ENCODE measurements at places on chromosomes 1 and 21. TPM values are rescaled to one million over a fixed set of nuclear protein-coding genes. Genes with fewer than 3 reads are reported as not detected.

DNA sequence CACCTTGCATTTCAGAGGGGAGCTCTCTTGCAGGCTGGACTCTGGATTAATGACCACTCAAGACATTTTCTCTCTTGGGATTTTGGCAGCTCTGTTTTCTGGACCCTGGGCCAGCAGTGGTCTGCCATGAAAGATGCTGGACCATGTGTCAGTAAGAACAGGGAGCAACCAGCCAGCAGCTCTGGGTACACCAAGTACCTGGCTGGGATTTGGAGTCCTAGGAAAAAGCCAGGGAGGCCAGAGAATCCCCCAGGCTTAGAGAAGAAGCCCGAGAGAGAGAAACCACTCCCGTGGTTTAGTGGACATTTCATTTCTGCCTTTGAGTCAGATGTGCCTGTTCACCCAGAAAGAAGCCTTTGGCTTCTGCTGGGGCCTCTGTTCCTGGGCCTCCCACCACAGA lies 2.5 kb downstream of the NFASC start:
- no peak for DNase-seq

GRCh38 chr1:228812961-228813360 lies 77.7 kb downstream of the RHOU start:
- no peak for DNase-seq

DNA sequence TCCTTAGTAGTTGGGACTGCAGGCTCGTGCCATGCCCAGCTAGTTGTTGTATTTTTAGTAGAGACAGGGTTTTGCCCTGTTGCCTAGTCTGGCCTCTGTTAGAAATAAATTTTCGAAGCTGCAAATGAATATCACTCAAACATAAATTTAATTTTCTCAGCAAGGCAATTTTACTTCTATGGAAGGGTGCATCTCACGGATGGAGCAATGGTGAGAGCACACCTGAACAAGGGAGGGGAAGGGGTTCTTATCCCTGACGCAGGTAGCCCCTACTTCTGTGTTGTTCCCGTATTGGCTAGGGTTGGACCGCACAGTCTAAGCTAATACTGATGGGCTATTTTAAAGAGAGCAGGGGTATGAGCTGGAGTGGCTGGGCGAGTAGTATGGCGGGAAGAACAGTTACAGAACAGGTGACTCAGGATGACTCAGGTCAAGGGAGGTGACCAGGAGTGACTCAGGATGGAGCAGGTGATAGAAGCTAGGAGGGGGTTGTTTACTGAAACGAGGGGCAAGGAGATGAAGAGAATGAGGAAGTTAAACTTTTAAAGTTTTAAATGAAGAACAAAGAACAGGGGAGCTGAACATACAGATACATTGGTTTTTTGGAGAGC lies 7.5 kb downstream of the MDM4 start:
- no peak for DNase-seq

The LENEP gene
- total RNA-seq = 0.48 TPM

GRCh38 chr1:59294423-59294822 lies 2.5 kb upstream of the FGGY start:
- no peak for DNase-seq

DNA sequence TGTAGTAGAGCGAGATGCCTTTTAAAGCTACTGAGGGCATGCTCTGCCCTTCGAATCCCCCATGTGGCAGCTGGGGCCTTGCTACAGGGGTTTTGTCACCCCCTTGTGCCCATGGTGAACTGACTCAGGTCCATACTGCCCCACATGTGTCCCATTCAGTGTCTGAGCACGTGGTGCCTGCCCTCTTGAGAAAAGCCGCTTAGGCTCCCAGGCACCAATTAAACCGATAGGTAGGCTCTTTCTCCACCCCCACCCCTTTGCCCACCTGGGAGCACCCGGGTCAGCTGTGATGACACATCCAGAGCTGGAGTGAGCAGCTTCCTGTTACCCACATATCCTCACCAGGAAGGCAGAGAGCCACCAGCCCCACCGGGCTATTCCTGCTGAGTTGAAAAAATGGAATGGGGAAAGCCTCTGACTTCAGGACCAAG lies 30.5 kb downstream of the TMCC2 start:
- no peak for DNase-seq

The USH2A gene
- total RNA-seq = not detected

GRCh38 chr1:24048205-24048869 lies 63.6 kb downstream of the MYOM3 start:
- no peak for DNase-seq

DNA sequence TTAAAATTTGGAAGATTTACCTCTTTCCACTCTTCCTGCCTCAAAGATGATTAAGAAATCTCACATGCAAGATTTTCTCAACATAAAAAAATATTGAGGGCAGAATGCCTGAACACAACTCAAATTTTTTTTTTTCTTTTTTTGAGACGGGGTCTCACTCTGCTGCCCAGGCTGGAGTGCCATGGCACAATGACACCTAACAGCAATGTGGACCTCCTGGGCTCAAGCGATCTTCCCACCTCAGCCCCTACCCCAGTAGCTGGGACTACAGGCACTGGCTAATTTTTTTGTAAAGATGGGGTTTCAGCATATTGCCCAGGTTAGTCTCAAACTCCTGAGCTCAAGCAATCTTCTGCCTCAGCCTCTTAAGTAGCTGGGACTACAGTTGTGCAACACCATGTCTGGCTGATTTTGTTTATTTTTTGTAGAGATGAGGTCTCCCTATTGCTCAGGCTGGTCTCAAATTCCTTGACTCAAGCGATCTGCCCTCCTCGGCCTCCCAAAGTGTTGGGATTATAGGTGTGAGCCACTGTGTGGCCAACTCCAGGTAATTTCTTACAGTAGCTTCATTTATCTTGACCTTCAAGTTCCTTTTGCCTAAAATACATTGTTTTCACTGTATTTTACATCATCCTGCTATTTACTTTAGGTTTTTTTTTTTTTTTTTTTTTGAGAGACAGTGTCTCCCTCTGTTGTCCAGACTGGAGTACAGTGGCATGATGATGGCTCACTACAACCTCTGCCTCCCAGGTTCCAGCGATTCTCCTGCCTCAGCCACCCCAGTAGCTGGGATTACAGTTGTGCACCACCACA lies 10.4 kb downstream of the NUCKS1 start:
- no peak for DNase-seq

DNA sequence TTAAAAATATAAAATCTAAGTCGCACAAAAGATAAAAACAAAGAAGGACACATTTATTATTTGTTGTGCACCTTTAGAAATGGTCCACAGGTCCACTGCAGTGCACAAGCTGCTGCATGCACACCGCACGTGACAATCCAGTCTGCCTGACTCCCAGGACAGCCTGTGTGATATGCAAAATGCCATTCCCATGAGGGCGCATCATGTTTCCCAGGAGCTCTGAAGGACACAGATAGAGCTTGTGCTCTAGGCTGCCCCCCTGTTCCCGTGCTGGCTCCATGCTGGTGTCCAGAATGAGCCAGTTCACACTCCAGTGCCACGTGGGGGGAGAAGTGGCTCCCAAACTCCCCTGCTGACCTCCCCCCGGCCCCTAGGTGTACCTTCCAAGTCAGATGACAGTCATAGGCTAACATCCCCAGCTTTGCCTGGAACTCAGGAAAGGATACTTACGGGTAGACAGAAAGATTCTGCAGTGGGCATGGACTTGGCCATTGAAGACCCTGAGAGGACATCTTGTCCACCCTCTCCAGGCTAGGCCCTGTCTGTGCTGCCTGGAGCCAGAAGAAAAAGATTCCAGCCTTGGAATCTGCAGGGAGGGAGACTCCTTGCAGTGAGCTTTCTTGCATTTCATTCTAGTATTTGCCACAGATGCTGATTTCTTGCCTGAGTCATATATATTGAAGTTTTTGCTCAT lies 26.3 kb downstream of the RAB7B start:
- no peak for DNase-seq

DNA sequence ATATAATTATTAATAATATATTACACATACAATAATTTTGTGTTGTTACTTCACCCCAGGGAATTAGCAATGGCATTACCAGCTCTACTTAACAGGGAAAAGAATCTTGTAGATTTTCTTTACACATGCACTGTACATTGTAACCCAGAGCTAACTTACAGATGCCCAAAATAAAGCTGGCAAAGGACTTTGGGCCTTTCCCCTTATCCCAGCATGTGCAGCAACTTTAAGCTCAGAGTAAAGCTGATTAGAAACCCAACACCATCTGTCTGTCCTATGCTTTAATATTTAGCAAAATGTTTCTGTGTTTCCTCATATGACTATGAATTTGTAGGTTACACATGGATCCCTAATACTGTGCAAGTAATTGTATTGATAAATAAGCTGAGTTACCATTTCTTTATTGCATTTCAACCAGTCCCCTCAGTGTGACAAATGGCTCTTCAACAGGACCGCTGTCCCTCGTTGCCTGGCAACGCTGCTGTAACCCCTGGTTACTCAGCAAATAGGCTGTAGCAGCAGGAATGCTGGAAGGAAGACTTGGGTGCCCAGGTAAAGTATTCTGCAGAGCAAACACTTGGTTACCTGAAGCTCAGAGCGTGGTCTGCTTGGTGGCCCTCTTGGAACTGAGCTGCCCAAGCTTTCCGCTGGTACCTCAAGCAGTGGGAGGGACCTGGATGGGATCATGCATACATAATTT lies at the start of gene USH2A:
Gene USH2A, minus strand, starts transcription at position 628 of the 700 bp plus-strand sequence. CDS start 1,112 bp downstream, outside the sequence.
- DNase-seq = no peak

The CRYBG2 gene
- total RNA-seq = not detected

The INAVA gene
- 0.25 TPM for total RNA-seq

- no peak for DNase-seq
Observed at GRCh38 chr1:53049574-53049967, 12.4 kb upstream of the PODN start.

GRCh38 chr1:26405281-26405915 lies 5.2 kb upstream of the LIN28A start:
- DNase-seq = no peak

The TMEM81 gene
- total RNA-seq = 7.2 TPM

The CAPN9 gene
- not detected for total RNA-seq

The ERI3 gene
- 33.2 TPM for total RNA-seq

The TNFAIP8L2 gene
- 10.2 TPM for total RNA-seq

The CCDC27 gene
- total RNA-seq = not detected

GRCh38 chr1:168210312-168210711 lies 15.5 kb upstream of the SFT2D2 start:
- DNase-seq = no peak

GRCh38 chr1:11531314-11531870 lies 52.4 kb downstream of the DISP3 start:
- DNase-seq = no peak

- no peak for DNase-seq
Observed at GRCh38 chr1:190935925-190936324, 458.3 kb upstream of the BRINP3 start.

GRCh38 chr1:82042306-82043060 lies 241.7 kb downstream of the ADGRL2 start:
- no peak for DNase-seq

- no peak for DNase-seq
Observed at GRCh38 chr1:235021815-235022214, 106.8 kb downstream of the TOMM20 start.

DNA sequence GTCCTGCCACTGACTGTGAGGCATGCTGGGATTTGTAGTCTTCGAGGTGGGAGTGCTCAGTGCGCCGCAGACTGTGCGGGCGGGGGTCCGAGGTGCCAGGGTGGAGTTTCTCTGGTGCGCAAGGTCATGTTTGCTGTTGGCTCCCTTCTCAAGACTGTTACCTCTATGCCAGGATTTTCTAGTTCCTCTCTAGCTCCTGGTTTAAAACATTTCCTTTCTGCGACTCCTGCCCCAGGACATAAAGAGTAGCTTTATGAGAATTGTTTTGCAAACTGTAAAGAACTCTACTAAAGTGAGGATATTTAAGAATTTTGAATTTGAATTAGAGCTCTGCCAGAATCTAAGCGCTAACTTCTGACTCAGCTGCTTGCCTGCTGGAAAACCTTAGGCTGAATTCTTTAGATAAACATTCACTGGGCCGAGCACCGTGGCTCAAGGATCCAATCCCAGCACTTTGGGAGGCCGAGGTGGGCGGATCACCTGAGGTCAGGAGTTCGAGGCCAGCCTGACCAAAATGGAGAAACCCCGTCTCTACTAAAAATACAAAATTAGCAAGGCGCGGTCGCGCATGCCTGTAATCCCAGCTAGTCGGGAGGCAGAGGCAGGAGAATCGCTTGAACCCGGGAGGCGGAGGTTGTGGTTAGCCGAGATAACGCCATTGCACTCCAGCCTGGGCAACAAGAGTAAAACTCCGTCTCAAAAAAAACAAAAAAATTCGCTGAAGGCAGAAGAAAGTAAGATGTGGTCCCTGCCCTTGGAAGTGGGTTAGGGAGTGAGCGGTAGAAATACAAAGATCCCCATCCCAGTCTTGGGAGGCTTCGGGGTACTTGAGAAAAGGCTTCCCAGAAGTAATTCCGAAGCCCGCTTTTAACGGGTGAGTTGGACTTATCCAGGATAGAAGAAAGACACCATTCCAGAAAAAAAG lies 992 bp upstream of the USP48 start:
- no peak for DNase-seq

DNA sequence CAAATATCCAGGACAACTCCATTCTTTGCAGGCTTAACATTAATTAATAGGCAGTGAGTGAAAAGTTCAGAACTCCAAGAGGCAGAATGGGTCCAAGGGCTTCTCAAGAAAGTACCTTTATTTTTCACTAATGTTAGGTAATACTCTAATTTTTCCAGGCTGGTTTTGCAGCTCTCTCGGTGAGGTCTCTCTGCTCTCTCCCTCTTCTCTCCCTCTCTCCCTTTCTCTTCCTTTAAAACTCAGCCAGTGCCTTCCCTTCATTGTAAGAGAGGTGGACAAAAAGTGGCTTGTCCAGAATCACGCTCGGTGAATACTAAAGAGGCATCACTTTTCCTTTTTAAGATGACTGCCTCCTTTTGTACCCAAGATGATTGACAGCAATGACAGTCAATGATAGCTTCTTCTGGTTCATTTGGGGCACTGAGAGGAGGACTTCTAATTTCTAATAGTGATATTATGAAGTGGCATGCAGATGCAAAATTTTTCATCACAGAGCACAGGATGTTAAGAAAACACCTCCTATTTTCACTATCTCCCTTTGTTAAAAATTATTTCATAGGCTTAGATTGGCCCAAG lies 1.3 kb upstream of the CHI3L1 start:
- no peak for DNase-seq
